ENCODE measurements at places on chromosomes 12 and 14.

DNA sequence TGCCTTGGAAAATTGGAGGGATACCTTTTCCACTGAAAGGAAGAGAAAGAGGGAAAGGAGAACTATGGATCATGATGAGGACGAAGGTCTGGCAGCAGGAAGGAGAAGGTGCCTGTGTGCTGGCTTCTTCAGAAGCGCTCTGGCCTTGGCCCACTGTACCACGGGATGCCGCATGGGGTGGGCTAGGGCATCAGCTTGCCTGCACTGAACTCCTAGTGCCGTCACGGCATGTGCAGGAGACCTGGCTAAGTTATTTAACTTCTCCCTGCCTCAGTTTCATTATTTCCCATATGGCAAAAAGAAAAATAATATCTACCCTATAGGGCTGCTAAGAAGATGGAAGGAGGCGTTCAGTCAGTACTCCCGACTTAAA lies 28.1 kb downstream of the FBXO21 start:
- DNase-seq = no peak

DNA sequence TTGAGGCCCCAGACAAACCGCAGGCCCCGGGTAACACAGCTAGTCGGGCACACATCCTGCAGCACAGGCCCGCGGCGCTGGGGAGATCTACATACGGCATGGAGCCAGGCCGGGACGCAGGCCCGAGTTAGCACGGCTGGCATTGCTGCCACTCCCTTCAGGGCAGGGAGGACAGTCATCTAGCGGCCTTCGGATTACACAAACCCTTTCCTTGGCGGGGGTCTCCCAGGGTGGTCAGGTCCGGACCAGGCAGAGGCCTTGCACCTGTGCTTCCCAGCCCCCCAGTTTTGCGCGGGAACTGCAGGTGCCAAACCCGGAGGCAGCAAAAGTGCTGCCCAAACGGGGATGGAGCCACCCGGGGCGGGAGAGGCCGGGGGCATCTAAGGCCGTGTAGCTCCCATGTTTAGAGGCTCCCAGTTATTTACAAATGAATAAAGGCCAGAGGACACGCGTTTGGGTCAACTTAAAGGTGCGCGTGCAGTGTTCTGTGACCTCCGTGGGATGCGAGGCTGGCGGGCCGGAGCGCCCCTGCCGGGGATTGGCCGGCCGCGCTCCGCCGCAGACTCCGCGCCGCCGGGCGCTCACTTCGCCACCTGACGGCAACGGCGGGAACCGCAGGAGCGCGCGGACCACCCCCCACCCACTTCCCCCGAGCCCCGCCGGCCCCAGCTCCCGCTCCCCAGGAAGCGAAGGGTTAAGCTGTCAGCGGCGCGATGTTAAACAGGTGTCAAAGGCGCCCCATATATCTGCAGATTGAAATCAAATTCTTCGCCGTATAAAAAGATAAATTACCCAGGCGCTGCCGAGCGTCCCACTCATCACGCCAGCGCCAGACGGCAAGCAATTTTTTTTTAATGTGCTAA lies 18.1 kb downstream of the VSX2 start:
- DNase-seq = no peak

DNA sequence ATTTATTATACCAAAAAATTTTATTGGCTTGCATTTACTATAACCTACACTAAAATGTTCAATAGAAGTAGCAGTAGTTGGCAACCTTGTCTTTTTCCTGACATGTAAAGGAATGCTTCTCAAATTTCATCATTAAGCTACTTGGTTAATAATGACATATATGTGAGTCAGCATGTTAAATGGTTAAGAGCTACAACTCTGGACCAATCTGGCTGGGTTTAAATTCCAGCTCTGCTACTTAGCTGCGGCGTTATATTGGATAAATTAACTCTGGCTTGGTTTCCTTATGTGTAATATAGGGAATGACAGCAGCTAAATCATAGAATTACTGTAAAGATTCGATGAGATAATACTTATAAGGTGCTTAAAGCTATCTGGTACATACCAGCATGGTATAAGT lies 53.7 kb upstream of the OTOGL start:
- DNase-seq = no peak

DNA sequence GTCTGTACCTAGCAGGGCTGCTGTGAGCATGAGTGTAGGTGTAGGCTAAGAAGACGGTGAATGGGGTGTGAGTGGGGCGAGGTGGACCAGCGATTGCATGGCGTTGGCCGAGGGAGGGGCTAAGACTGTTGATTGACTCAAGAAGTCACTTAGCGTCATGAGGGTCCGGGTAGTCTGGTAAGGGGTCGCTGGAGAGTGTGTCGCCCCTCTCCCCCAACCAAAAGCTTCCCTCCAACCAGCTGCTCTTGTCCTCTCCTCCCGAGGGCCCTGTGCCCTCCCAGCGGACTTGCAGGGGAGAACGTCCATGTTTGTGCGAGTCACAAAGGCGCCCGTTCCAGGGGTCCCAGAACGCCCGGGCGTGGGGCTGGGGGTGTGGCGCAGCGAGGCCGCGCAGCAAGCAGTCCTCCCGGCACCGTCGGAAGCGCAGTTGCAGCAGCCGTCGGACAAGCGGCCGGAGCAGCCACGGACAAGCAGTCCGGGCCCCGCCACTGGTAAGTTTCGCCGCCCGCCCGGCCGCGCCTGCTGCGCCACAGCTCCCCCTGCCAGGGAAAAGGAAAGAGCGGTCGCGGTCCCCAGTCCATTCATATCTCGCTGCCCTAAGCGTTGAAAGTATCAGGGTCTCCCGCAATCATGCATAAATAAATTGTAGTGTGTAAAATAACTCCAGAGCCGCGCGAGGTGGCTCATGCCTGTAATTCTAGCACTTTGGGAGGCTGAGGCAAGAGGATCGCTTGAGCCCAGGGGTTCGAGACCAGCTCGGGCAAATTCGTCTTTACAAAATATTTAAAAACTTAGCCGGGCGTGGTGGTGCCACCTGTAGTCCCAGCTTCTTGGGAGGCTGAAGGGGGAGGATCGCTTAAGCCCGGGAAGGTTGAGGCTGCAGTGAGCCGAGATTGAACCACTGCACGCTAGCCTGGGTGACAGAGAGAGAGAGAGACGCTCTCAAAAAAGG lies at the start of gene CCDC63:
TSS of gene CCDC63 (plus strand) at position 373 of the 952 bp plus-strand sequence. CDS start 5,968 bp downstream, outside the sequence.
- no peak for DNase-seq

GRCh38 chr14:68819260-68819691 lies 26.4 kb upstream of the ZFP36L1 start:
- no peak for DNase-seq

GRCh38 chr12:50309950-50310349 lies 26.6 kb upstream of the LIMA1 start:
- DNase-seq = no peak

DNA sequence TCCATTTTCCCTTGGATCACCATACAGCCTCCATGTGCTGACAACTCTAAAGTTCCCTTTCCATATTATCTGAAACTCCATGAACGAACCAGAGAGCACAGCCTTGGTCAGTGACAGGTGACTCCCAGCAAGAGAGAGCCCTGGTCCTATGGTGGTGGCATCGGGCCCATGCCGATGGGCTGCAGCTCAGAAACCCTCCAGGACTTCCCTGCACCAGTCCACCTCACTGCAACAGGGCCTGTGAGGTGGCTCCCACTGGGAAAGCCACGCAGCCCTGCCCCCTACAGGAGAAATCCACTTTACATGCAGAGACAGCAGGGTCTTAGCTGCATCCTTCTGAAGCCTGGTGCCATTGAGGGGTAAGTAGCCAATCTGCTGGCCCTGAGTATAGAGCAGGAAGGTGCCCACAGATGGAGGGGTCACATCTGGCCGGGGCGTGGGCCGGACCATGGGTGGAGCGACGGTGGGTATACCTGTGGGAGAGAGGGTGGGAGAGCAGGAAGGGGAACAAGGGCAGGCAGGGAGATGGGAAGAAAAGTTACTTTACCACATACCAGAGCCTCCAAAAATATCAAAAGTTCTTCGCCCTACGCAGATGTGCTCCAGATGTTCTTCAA lies 24.7 kb downstream of the RTRAF start:
- DNase-seq = no peak

GRCh38 chr12:3142386-3142785 lies 65.2 kb downstream of the TSPAN9 start:
- DNase-seq = no peak

DNA sequence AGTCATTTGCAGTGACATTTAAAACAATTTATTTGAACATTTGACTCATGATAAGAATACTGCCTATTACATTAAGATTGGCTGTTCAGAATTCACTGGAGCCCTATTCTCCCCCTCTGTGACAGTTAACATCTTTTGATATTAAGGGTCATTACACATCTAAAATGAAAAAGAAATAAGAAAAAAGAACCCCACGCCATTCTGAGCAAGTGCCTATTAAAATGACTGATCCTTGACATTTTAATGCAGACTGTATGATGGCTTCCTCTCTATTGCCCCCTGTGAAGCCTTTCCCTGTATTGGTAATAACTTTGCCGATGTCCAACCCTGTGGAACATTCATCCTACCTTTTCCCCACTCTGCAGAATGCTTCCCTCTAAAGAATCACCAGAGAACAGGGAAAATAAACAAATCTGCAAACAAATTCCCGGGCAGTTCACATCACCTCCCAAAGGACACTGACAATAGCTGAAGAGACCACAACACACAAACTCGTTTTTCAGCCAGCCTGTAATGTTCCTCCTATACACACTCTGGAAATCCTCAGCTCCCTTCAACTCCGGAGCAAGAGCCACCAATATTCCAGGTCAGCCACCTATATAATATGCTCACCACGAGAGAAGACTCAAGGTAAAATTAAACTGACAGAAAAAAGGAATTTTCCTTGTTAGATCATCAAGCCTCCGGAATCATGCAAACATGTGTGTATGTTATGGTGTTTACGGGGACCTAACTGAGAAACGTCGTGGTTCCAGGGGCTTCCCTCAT lies 2.1 kb downstream of the NIN start:
- DNase-seq = no peak

DNA sequence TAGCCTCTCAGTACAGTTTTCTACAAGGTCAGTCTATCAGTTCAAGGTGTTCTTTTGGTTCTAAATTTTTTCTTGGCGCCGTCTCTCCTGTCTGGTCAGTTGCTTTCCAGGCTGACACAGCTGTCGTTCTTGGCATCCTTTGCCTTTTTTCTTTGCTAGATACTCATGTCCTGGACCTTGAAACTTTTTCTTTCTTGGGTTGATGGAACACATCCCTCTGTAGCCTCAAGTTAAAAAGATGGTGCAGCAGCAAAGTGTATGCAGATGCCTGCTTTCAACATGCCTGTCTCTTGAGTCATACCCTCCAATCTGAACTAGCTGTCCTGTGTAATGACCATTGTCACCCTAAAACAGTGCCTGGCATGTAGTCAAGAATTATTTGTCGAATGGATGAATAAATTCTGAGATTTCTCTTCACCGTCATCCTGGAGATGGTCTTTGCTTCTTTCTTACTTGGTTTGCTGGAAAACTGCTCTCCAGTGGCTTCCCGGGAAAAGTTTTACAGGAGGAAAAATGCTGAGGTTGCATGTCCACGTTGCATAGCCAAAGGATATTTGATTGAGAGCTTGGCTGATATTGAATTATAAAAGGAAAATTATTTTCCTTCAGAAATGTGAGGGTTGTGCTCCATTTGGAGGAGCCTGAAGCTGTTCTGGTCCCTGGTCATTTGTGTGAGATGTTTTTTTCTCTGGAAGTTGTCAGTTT lies 4.6 kb downstream of the NYNRIN start:
- no peak for DNase-seq

DNA sequence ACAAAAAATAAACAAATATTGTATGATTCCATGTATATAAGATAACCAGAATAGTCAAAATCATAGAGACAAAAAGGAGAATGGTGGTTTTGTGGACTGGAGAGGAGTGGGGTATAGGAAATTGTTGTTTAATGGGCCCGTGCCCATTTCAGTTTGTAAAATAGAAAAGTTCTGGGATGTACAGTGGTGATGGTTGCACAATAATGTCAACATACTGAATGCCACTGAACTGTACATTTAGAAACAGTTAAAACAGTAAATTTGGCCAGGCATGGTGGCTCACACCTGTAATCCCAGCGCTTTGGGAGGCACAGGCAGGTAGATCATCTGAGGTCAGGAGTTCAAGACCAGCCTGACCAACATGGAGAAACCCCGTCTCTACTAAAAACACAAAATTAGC lies 40.1 kb downstream of the NUMB start:
- DNase-seq = no peak

GRCh38 chr12:48008950-48009349 lies 4.7 kb upstream of the COL2A1 start:
- no peak for DNase-seq

- DNase-seq = no peak
Observed at GRCh38 chr12:33529810-33530209, 90.2 kb upstream of the SYT10 start.

DNA sequence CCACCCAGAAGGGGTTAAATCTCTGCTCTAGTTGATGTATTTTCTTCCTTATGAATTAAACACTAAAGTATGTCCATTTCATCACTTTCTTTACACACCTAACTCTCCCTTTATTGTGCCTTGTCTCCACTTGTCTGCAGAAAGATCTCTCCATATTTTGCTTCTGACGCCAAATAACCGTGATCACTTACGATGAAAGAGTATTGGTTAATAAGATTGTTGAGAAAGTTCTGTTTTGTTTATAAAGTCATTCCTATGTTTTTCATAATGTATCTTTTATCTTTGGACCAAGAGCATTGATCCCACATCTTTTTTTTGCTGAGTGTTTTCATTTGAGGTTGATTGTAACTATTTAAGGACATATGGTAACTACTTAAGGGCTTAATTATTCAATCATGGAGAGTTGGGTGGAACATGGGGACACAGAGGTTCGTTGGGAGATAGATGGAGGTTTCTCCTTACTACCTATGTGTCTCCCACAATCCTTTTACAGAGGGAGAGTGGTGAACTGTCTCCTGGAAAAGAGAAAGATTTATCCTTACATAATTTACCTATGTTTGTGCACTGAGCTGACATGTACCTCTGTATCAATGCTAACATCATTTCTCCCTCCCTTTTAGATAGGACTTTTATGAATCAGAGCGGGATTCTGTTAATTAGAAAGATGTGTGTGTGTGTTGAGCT lies 120.7 kb upstream of the SLC38A2 start:
- DNase-seq = no peak
